ENCODE measurements at places on chromosomes 4 and X. TPM values are rescaled to one million over a fixed set of nuclear protein-coding genes. Genes with fewer than 3 reads are reported as not detected.

POU3F4 gene
- total RNA-seq = 1.1 TPM

MUC7 gene
- not detected for total RNA-seq

DNA sequence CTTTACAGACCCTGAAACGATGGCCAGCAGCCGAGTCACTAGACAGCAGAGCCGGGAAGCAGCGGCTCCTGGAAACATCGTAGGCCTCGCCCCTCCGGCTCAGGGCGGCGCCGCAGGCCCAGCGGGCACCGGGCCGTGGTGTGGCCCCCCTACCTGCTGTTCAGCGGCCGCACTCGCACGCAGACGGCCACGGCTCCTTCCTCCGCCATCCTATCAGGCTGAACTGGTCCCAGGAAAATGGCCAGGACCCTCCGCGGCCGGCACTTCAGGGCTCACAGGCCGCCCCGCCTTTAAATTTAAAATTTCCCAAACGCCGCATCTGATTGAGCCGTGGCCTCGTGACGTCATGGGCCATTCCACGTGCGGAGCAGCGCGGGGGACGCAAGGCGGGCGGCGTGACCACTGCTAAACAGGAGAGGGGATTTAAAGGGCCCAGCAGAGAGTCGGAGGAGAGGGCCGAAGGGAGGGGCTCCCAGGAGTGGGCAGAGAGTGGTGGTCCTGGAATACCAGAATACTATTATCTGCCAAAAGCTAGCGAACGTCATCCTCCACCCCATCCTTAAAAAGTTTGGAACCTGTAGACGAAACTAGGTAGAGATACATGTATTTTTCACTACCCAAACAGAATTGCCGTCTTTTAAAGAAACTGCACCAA is at the start of gene CENPE:
Gene CENPE, minus strand, starts transcription at position 233 of the 655 bp plus-strand sequence. Its CDS starts 24 bp downstream, at position 209.
- DNase-seq = peak; percentile 95

DDX53 gene
- not detected for total RNA-seq

GRCh38 chrX:151830911-151831310 is 81.8 kb upstream of the MAGEA4 start:
- DNase-seq = no peak

TCEAL7 gene
- total RNA-seq = 2.6 TPM

- no peak for DNase-seq
Observed at GRCh38 chrX:30941898-30942297, 52.8 kb upstream of the TAB3 start.

- no peak for DNase-seq
Observed at GRCh38 chr4:113094802-113095201, 45.3 kb downstream of the ANK2 start.

UGT2B11 gene
- not detected for total RNA-seq

N4BP2 gene
- total RNA-seq = 10.5 TPM

NPY1R gene
- 32.9 TPM for total RNA-seq

DNA sequence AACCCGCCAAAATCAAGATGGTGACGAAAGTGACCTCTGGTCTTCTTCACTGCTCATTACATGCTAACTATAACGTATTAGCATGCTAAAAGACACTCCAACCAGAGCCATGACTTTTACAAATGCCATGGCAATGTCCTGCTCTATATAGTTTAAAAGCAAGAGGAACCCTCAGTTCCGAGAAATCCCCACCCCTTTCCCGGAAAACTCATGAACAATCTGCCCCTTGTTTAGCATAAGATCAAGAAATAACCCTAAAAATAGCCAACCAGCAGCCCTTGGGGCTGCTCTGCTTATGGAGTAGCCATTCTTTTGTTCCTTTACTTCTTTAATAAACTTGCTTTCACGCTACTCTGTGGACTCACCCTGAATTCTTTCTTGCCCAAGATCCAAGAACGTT is 463.5 kb upstream of the FAM241A start:
- no peak for DNase-seq

DNA sequence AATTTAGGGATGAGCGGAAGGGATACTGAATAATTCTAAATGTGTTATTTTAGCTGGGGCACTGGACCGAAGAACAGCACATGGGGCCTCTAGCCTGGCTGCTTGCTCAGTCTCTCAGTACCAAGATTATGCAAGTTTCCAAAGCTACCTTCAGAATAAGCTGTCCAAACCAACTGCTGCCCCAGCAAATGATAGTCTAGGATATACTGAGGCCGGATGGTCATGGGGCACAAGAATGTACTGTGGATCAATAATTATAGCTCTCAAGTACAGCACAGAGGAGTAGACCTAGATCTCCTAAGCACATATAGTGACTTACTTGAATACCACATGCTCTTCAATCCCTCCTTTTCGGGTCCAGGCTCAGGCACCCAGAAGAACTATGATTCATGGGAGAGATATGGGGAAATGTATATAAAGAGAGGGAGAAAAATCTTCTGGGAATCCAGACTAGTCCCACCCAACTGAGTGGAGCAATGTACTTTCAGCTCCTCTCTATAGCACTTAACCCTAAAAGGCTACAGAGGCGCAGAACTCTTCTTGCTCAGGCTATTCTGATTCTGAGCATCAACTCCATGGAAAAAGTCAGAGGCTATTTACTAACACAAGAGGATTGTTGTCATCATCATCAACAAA is 160.3 kb upstream of the GPC4 start:
- no peak for DNase-seq

C4orf50 gene
- 0.16 TPM for total RNA-seq

DNA sequence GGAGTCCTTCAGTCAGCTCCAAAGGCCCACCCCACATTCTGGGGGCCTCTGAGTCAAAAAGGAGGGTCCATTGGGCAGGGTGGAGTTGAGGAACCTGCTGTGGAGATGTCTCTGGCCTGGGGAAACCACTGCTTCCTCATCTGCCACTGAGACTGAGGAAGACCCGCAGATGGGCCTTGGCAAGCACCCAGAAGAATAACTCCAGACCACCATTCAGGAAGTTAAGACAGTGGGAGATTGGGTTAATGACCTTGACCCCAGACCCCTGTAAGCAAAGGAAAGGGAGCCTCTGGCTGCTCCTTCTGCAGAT is 8.1 kb upstream of the HSD17B10 start:
- DNase-seq = no peak

DNA sequence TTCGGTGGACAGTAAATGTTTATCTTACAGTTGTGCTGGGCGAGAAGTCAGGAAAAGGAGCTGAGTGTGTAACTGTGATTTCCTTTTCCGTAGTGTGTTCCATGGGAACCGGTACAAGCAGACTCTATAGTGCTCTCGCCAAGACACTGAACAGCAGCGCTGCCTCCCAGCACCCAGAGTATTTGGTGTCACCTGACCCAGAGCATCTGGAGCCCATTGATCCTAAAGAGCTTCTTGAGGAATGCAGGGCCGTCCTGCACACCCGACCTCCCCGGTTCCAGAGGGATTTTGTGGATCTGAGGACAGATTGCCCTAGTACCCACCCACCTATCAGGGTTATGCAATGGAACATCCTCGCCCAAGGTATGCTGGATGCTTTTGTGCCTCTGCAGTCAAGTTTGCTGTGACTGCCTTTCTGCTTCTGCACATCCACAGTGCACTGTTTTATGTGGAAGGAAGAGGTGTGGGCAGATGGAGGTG is 27.4 kb downstream of the NOCT start:
- DNase-seq = no peak

- peak; percentile 51 for DNase-seq
Observed at GRCh38 chr4:20253735-20254409, 2.2 kb downstream of the SLIT2 start.

GRCh38 chrX:105608745-105609144 is 213.6 kb upstream of the NRK start:
- DNase-seq = no peak

Data from kidney (tissue), 22 donors.